ENCODE measurements at places on chromosomes 7 and 10. TPM values are rescaled to one million over a fixed set of nuclear protein-coding genes. Genes with fewer than 3 reads are reported as not detected.

CALML3 gene
- not detected for total RNA-seq

DNA sequence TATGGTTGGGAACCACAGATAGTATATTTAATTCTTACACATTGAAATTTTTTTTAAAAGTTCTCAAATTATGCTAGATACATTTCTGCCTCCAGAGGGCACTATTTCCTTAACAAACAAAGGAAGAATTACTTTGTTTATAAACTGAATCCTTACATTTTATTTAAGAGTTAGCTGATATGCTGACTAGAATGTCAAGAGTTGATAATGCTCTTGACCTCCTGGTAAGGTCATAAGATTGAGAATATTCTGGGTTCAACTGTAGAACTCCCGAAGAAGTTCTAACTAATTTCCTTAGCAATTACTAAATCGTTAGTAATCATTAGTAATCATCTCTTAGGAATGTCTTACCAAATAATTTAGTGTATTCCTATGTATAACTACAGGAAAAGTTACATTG lies 95.3 kb upstream of the CYP26C1 start:
- H3K4me1 ChIP-seq = peaks cover 1% of the 10 kb centered on the region
- H3K27ac ChIP-seq = no peak overlapping the region
- H3K36me3 ChIP-seq = no peaks in the 10 kb centered on the region
- DNase-seq = no peak
- H3K4me3 ChIP-seq = no peak overlapping the region

GRCh38 chr10:49512121-49512809 lies 26.7 kb downstream of the ERCC6 start:
- H3K36me3 ChIP-seq = no peaks in the 10 kb centered on the region
- peaks cover 3% of the 10 kb centered on the region for H3K27me3 ChIP-seq
- H3K27ac ChIP-seq = no peak overlapping the region
- H3K4me1 ChIP-seq = peaks cover 3% of the 10 kb centered on the region
- H3K4me3 ChIP-seq = no peak overlapping the region

DNA sequence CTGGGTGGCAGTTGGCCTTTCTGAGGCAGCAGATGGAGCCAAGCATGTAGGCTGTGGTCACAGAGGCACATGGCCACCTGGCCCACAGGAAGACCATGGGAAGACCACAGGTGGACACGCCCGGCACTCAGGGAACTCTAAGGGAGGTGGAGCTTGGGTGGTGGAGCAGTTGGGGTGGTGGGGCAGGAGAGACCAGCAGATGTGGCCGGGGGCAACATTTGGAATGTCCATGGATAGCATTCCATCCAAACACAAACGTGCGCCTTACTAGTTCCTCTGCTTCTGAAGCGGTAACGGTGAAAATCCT lies 290.9 kb downstream of the PTPRN2 start:
- no peaks in the 10 kb centered on the region for H3K4me1 ChIP-seq
- no peak for DNase-seq
- peaks cover 15% of the 10 kb centered on the region for H3K36me3 ChIP-seq
- H3K27ac ChIP-seq = no peak overlapping the region
- peaks cover 10% of the 10 kb centered on the region for H3K27me3 ChIP-seq

KAZALD1 gene
- 0.59 TPM for total RNA-seq

DNA sequence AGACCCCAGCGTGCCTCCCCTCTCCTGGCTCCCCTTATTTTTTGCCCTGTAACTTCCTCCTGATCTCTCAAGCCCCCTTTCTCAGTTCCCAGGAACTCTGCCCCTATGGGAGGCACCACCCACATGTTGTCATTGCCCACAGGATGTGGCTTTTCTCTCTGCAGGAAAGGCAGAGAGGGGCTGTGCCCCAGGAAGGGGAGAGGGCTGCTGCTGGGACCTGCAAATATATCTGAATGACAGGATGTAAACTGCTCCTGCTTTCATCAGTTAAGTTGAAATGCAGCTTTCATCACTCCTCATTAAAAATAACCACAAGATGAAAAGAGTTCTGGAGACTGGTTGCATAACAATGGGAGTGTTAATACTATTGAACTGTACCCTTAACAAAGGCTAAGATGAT lies 103.3 kb downstream of the CLEC2L start:
- H3K4me3 ChIP-seq = no peak overlapping the region
- H3K27ac ChIP-seq = no peak overlapping the region
- H3K36me3 ChIP-seq = peaks cover 24% of the 10 kb centered on the region
- H3K27me3 ChIP-seq = no peaks in the 10 kb centered on the region
- H3K4me1 ChIP-seq = no peaks in the 10 kb centered on the region

DNA sequence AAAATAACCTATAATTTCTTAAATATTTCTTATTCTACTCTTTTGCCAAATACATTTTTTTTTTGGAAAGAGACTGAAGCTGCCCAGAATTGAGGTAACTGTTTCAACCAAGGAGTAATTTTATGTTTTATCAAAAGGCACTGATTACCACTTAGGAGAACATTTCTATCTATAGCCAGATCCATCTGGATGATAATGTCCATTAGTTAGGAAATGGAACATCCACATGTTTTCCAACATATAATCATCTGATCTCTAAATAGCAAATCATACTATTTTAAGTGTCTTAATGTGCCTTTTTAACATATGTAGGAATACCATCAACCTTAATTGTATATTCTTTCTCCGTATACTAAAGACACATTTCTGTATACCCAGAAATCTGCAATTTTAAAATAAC lies 1068.9 kb downstream of the NXPH1 start:
- no peak overlapping the region for H3K4me3 ChIP-seq
- H3K27me3 ChIP-seq = no peaks in the 10 kb centered on the region
- no peaks in the 10 kb centered on the region for H3K36me3 ChIP-seq
- peaks cover under 1% of the 10 kb centered on the region for H3K4me1 ChIP-seq
- no peak overlapping the region for H3K27ac ChIP-seq

- peaks cover 22% of the 10 kb centered on the region for H3K4me1 ChIP-seq
- no peaks in the 10 kb centered on the region for H3K36me3 ChIP-seq
- no peak overlapping the region for H3K4me3 ChIP-seq
- no peak overlapping the region for H3K27ac ChIP-seq
These were observed 465.6 kb downstream of the PLXNA4 start for GRCh38 chr7:132110692-132111091.

TMEM139 gene
- total RNA-seq = not detected

DNA sequence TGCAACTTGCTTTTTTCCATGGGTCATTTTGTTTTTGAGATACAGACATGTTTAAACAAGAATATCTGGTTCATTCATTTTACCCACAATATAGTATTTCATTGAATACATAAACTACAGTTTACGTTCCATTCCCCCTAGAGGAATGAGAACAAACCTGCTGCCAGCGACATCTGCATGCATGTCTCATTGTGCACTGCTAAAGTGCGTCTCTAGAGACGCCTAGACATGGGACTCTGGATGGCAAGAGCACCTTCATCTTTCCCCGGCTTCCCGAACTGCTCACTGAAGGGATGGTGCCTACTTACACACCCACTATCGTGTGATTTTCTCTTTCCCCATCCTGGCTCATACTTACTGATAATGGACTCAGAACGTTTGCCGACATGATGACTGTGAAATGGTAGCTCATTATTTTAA lies 1.2 kb upstream of the ZNF777 start:
- DNase-seq = no peak
- peak overlapping the region; percentile 43 for H3K4me3 ChIP-seq
- peaks cover 14% of the 10 kb centered on the region for H3K4me1 ChIP-seq
- H3K27me3 ChIP-seq = peaks cover 21% of the 10 kb centered on the region
- no peak overlapping the region for H3K27ac ChIP-seq
- peaks cover 5% of the 10 kb centered on the region for H3K36me3 ChIP-seq

GRCh38 chr10:132036153-132036886 lies 29.4 kb upstream of the JAKMIP3 start:
- H3K27ac ChIP-seq = no peak overlapping the region
- H3K27me3 ChIP-seq = peaks cover 13% of the 10 kb centered on the region
- peaks cover 9% of the 10 kb centered on the region for H3K36me3 ChIP-seq
- H3K4me1 ChIP-seq = no peaks in the 10 kb centered on the region
- peak; percentile 64 for DNase-seq
- peak overlapping the region; percentile 67 for H3K4me3 ChIP-seq

GRCh38 chr7:100152404-100152803 lies 3.7 kb downstream of the LAMTOR4 start:
- no peak overlapping the region for H3K4me3 ChIP-seq
- DNase-seq = no peak
- peaks cover 3% of the 10 kb centered on the region for H3K4me1 ChIP-seq

LRWD1 gene
- total RNA-seq = 37.0 TPM

LIPN gene
- not detected for total RNA-seq

GRCh38 chr7:101817471-101818286 lies at the start of gene CUX1:
CUX1 (plus strand) TSS chr7:101817626; CDS start chr7:101817640, 14 bp downstream.
- peak within 1 kb of the TSS; percentile 30 for H3K27ac ChIP-seq
- no peak for DNase-seq
- peak within 1 kb of the TSS; percentile 83 for H3K4me3 ChIP-seq
- H3K27me3 ChIP-seq = peaks cover 6% of the 10 kb centered on the region

CYP2C19 gene
- total RNA-seq = not detected

DNA sequence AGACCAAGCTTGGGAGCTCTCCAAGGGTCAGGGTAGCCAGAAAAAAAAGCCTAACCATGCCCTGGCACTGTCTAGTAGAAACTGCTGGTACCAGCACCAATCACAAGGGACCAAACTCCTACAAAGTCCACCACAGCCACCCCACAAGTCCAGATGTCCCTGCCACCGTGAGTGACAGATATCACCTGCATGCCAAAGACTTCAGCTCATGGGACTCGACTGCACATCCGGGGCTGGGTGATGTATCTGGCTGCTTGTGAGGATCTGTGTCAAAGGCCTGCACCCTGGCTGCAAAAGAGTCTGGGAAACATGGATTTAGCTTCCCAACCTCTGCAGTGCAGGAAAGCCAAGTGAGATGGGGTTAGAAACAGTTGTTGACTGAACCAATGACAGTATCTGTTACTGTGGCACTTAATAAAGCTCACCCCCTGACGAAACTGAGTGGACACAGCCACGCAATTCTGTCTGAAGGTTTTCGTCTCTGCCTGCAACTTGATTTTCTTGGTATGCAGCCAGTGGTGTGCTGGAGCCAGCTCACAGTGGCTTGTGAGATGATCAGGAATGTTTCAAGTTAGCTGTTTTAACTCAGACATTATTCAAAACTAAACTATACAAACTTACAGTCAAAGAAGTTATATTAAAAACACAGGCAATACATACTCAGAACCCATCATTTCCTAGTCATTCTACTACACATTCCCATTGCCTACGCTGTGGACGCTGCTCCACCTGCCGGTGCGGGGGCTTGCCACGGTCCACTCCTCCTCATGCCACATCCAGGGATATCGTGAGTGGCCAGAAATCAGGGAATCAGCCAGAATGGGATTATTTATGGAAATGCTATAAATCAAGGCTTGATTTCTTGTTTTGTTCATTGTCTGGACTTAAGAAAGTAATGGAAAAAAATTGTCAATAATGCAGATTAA lies 9.2 kb downstream of the ZNF488 start:
- peaks cover 38% of the 10 kb centered on the region for H3K4me1 ChIP-seq
- H3K27me3 ChIP-seq = peaks cover 19% of the 10 kb centered on the region
- no peak overlapping the region for H3K4me3 ChIP-seq

PSD gene
- total RNA-seq = 88.5 TPM

DNA sequence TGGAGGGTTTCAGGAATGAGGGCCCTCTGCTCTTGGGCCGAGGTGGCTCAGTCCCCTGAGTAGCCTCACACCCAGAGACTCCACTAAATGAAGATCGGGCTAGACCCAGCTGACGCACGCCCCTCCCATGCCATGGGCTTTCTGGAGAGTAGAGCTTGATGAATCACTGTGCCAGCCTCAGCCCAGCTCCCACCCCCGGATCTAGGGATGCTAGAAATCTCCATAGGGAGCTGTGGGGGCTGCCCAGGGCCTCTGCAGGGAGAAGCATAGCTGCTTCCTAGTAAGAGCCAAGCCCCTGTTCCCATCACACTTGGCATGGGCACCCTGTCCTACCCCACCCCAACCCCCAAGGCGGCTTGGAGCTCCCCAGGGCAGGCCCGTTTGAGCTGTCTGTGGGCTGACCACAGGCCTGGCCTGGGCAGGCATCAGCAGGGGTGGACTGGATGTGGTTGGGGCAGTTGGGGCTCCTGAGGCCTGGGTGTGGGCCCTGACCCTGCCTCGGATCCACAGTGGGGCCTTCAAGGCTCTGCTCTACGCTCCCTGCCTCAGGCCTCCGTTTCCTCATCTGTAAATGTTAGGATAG lies 121.2 kb downstream of the ZMIZ1 start:
- DNase-seq = no peak
- peaks cover 9% of the 10 kb centered on the region for H3K27me3 ChIP-seq
- no peaks in the 10 kb centered on the region for H3K36me3 ChIP-seq
- H3K27ac ChIP-seq = no peak overlapping the region

VGF gene
- total RNA-seq = 8.4 TPM

- peaks cover 29% of the 10 kb centered on the region for H3K4me1 ChIP-seq
- peak overlapping the region; percentile 31 for H3K27ac ChIP-seq
- H3K36me3 ChIP-seq = no peaks in the 10 kb centered on the region
- DNase-seq = no peak
- H3K4me3 ChIP-seq = peak overlapping the region; percentile 14
These were observed 42.8 kb downstream of the ZCCHC24 start for GRCh38 chr10:79402625-79402946.

GRCh38 chr10:30812018-30812851 lies 182.7 kb upstream of the LYZL2 start:
- no peaks in the 10 kb centered on the region for H3K36me3 ChIP-seq
- no peak for DNase-seq
- H3K27me3 ChIP-seq = peaks cover 2% of the 10 kb centered on the region
- no peak overlapping the region for H3K4me3 ChIP-seq
- no peak overlapping the region for H3K27ac ChIP-seq
- H3K4me1 ChIP-seq = no peaks in the 10 kb centered on the region

GRCh38 chr10:20006169-20006870 lies 190.1 kb downstream of the PLXDC2 start:
- peaks cover 9% of the 10 kb centered on the region for H3K4me1 ChIP-seq
- peak overlapping the region; percentile 15 for H3K27ac ChIP-seq
- no peaks in the 10 kb centered on the region for H3K27me3 ChIP-seq
- no peak for DNase-seq
- H3K4me3 ChIP-seq = no peak overlapping the region

ACSL5 gene
- total RNA-seq = not detected

- H3K4me1 ChIP-seq = peaks cover 16% of the 10 kb centered on the region
- H3K4me3 ChIP-seq = peak overlapping the region; percentile 78
- H3K27me3 ChIP-seq = peaks cover 11% of the 10 kb centered on the region
- peak; percentile 98 for DNase-seq
- no peaks in the 10 kb centered on the region for H3K36me3 ChIP-seq
These were observed 8.8 kb downstream of the LIMK1 start for GRCh38 chr7:74092321-74092963.

CYP17A1 gene
- not detected for total RNA-seq

NUTM2A gene
- 1.3 TPM for total RNA-seq

DNA sequence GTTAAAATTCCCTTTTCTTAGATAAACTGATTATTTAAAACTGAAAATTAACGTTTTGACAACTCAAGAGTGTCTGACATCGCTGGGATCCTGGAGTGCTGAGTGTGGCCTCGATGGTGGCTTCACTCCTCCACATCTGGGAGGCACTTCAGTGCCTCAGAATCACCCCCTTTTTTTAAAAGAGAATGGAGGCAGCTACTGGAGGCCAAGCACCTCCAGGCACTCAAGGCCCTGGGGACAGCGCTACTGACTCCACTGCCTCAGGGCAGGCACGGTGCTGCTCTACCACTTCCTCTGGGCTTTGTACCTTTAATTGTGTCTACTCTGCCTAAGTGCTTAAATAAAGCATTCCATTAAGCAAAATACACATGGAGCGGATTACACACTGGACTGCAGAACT lies 27.2 kb upstream of the NCAPG2 start:
- H3K36me3 ChIP-seq = peaks cover 8% of the 10 kb centered on the region
- peaks cover 2% of the 10 kb centered on the region for H3K27me3 ChIP-seq
- H3K4me1 ChIP-seq = no peaks in the 10 kb centered on the region
- no peak overlapping the region for H3K4me3 ChIP-seq
- no peak overlapping the region for H3K27ac ChIP-seq

All from glutamatergic neuron (in vitro differentiated cells).